MG63 (cell line): ENCODE measurements at places on chromosomes 2 and 18. TPM values are rescaled to one million over a fixed set of nuclear protein-coding genes. Genes with fewer than 3 reads are reported as not detected.

SCN7A gene
- total RNA-seq = not detected in 2 replicates

POTEJ gene
- not detected in 2 replicates for total RNA-seq

DPP10 gene
- 1.7 and 6.4 TPM in 2 replicates for total RNA-seq

FAM237A gene
- total RNA-seq = not detected in 2 replicates

UCN gene
- total RNA-seq = 1.3 TPM in 1 of 2 replicates, not detected in the other

RAB31 gene
- 16.7 and 19.5 TPM in 2 replicates for total RNA-seq

SAG gene
- total RNA-seq = not detected in 2 replicates

RBMS1 gene
- total RNA-seq = 36.6 and 38.7 TPM in 2 replicates

COL6A3 gene
- total RNA-seq = 465 and 564 TPM in 2 replicates

LOXHD1 gene
- total RNA-seq = not detected in 2 replicates

PROM2 gene
- 2.0 and 2.3 TPM in 2 replicates for total RNA-seq

C2orf80 gene
- not detected in 2 replicates for total RNA-seq

IL36A gene
- not detected in 2 replicates for total RNA-seq

KCNJ13 gene
- total RNA-seq = not detected in 2 replicates

PROC gene
- not detected in 2 replicates for total RNA-seq

CAPN14 gene
- total RNA-seq = not detected in 2 replicates

GPR39 gene
- 0.95 and 3.1 TPM in 2 replicates for total RNA-seq

TBC1D8 gene
- total RNA-seq = 9.5 and 15.5 TPM in 2 replicates

SNORC gene
- total RNA-seq = 1.1 and 4.1 TPM in 2 replicates
